ENCODE measurements at places on chromosomes 13 and 19. TPM values are rescaled to one million over a fixed set of nuclear protein-coding genes. Genes with fewer than 3 reads are reported as not detected.
A peak's percentile ranks its signal among the peaks of the same experiment; 100 is the strongest.

GRCh38 chr19:39208175-39208795 lies 4.2 kb upstream of the SYCN start:
- H3K36me3 ChIP-seq = no peaks in the 10 kb centered on the region
- H3K4me3 ChIP-seq = no peak overlapping the region
- no peak for DNase-seq
- no peaks in the 10 kb centered on the region for H3K4me1 ChIP-seq

DNA sequence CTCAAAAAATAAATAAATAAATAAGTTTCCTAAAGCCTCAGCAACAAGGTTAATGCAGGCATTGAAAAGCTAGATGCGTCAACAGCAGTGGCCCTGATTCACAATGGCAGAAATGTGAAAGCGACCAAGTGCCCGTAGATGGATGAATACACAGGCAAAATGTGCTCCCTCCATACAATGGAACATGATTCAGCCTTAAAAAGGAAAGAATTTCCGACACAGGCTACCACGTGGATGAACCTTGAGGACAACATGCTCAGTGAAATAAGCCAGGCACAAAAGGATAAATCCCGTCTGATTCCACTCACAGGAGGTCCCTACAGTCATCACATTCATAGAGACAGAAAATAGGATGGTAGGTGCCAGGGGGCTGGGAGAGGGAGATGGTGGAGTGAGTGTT lies 31.7 kb downstream of the INSR start:
- H3K36me3 ChIP-seq = no peaks in the 10 kb centered on the region
- H3K4me3 ChIP-seq = no peak overlapping the region
- H3K27me3 ChIP-seq = no peaks in the 10 kb centered on the region
- no peaks in the 10 kb centered on the region for H3K4me1 ChIP-seq
- no peak overlapping the region for H3K27ac ChIP-seq

DNA sequence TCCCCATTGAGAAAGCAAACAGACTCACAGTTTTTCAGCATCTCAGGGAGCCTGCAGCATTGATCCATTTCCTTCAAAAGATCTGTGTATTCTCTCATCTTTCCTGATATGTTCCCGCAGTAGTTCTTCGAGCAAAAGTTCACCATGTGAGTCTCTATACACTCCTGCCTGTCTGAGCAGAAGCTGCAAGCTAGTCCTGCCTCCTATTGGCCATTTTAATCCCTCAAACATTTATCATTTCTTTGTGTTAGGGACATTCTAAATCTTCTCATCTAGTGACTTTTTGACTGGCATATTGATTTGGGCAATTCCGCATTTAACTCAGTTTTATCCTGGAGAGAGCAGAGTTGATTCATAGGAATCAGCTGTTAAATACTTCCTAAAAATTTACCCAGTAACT lies 660.4 kb upstream of the KLF12 start:
- no peak overlapping the region for H3K27ac ChIP-seq
- DNase-seq = peak; percentile 12
- no peaks in the 10 kb centered on the region for H3K36me3 ChIP-seq
- H3K27me3 ChIP-seq = no peaks in the 10 kb centered on the region
- H3K4me3 ChIP-seq = no peak overlapping the region
- no peaks in the 10 kb centered on the region for H3K4me1 ChIP-seq

- no peaks in the 10 kb centered on the region for H3K4me1 ChIP-seq
- H3K27ac ChIP-seq = no peak overlapping the region
- H3K36me3 ChIP-seq = no peaks in the 10 kb centered on the region
- H3K27me3 ChIP-seq = no peaks in the 10 kb centered on the region
These were observed 34.9 kb upstream of the DCLK1 start for GRCh38 chr13:36166046-36166445.

DNA sequence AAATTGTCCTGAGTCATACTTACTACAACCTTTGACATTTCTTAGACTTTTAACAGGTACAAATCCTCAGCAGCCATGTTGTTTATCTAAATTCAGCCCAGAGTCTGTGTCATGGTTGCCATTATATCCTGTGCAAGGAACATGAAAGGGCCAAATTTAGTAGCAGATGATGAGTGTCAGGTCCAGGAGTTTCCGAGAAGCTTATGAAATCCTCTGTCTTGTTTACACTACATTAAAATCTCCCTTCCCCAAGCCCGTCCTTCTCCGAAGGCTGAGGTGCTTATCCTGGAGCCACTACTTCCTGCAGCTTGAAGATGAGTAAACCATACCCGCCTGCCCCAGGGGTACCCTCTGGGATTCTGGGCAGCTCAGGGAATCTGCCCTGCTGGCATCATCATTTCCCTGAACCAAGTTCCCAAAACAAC lies 102.6 kb upstream of the SERP2 start:
- H3K36me3 ChIP-seq = no peaks in the 10 kb centered on the region
- peak; percentile 84 for DNase-seq
- no peak overlapping the region for H3K4me3 ChIP-seq

Gene STRN4
- polyA plus RNA-seq = 39.9 TPM

Gene KCNJ14
- 0.15 TPM for polyA plus RNA-seq

Gene KLK8
- polyA plus RNA-seq = not detected

Gene FGF14
- polyA plus RNA-seq = 0.94 TPM

Gene ZNF208
- polyA plus RNA-seq = 0.34 TPM
